ENCODE measurements at places on chromosomes 2 and 18. TPM values are rescaled to one million over a fixed set of nuclear protein-coding genes. Genes with fewer than 3 reads are reported as not detected.
A peak's percentile ranks its signal among the peaks of the same experiment; 100 is the strongest.

The GRP gene
- total RNA-seq, result not detected

The LTBP1 gene
- 255 TPM for total RNA-seq

The ACTG2 gene
- 0.84 TPM for total RNA-seq

GRCh38 chr2:207337234-207338219 is 171.8 kb upstream of the KLF7 start:
- no peak for DNase-seq

DNA sequence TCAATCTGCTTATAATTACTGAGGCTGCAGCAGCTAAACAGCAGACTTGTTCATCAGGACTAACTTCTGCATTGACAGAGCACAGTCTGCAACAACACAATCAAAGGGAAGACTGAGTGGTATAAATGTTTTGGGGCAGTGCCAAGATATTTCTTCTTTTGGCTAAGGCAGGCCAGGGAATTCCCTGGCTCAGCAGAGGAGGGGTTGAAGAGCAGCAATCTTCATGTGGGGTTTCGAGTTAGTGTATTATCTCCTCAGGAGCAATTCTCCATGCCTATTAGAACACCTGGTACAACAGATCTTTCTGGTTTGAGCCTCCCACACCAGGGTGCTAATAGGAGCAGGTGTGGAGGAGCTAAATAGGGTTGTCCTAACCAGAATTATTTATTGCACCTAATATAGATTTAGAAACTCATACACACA is 103.0 kb upstream of the STK17B start:
- DNase-seq, result peak; percentile 19

DNA sequence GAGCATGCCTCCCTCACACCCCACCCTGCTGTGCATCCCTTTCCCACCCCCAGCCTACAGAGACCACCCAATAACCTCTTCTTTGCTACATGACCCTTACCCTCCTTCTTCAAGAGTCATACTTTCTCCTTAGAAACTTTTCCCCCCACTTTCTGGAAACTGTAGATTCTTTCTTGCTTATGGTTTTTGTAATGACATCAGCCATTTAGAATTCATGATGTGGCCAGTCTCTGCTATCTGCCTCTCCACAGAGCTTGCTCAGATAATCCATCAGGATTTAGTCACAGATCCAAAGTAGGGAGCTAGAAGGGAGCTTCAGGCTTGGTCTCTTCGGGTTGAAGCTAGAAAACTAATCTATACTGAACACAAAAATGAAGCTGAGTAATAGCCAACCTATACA is 36.5 kb downstream of the GALM start:
- peak; percentile 92 for DNase-seq

- DNase-seq, result no peak
These were observed 209.0 kb upstream of the KYNU start for GRCh38 chr2:142668420-142668819.

GRCh38 chr2:191622374-191623320 is 55.3 kb upstream of the NABP1 start:
- DNase-seq, result no peak

DNA sequence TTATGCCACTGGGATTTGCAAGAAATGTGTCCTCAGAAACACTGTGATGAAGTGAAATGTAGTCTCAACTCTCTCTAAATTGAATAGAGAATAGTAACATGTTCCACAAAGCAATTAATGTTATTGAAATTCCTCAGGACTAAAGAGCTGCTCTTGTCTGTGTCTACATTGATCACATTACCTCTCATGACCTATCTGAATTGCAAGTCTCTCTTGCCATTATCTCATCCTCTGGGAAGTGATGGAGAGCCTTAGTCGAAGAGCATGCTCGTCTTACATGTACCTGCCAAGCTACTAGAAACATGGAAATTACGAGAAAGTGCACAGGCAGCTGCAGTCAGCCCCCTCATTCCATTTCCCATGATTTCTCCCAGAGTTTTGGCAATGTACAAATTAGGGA is 561.1 kb upstream of the ZNF804A start:
- DNase-seq, result no peak

All from HFFc6 (cell line).